Stimulated activated CD8-positive, alpha-beta memory T cell treated with anti-CD3 and anti-CD28 coated beads, Interleukin-4, amount 100 ng/mL, for 1 hour (primary cell): ENCODE measurements at places on chromosomes 6 and 20.

- no peak for DNase-seq
These were observed 23.6 kb upstream of the RIPOR2 start for GRCh38 chr6:24959319-24959718.

DNA sequence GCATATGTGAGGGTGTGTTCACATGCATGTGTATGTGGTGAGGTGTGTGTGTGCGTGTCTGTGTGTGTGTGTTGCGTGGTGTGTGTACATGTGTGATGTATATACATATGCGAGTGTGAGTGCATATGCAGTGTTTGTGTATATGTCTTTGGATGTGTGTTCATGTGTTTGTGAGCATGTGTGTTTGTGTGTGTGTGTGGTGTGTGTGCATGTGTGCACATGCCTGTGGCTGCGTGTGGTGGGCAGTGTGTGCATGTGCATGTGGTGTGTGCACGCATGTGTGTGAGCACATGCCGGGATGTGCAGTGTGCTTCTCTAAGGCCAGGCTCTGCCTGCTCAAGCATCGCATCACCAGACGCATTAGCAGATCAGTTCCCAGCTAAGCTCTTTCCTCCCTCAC, 5.7 kb downstream of the THBS2 start:
- DNase-seq = no peak

DNA sequence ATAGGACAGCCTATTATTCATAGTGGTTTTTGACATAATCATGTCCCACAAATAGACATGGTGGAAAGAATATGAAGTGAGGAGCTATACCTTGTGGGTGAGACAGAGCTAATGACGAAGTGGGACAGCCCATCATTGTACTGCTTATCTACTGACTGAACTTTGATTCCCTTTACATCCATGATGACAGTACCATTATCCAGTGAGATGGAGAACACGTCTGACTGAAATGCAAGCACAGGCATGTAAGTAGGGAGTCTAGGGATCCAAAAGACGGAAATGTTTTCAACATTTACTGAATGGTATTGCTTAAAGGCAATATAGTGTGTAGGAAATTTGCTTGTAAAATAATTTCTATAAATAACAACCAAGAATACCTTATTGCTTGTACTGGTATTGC, 43.5 kb downstream of the FAM229B start:
- DNase-seq = no peak

DNA sequence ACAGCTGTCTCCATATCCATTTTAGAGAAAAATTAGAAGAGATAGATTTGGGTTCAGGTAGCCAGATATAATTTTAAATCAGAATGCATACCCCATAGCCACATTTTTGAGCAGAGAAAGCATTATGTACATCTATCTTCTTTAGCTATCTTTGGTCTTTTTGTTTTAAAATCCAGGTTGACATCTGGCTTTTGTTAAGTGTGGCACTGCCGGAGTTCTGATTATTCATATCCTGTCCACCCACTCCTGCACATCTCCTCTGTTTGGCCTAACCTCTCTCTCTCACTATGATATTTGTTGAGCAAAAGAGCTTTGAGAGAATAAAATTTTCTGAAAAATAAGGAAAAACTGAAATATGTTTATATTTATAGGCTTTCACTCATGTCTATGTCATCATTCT, 189.7 kb downstream of the PACRG start:
- no peak for DNase-seq

GRCh38 chr20:8334641-8335040, 202.6 kb downstream of the PLCB1 start:
- no peak for DNase-seq

DNA sequence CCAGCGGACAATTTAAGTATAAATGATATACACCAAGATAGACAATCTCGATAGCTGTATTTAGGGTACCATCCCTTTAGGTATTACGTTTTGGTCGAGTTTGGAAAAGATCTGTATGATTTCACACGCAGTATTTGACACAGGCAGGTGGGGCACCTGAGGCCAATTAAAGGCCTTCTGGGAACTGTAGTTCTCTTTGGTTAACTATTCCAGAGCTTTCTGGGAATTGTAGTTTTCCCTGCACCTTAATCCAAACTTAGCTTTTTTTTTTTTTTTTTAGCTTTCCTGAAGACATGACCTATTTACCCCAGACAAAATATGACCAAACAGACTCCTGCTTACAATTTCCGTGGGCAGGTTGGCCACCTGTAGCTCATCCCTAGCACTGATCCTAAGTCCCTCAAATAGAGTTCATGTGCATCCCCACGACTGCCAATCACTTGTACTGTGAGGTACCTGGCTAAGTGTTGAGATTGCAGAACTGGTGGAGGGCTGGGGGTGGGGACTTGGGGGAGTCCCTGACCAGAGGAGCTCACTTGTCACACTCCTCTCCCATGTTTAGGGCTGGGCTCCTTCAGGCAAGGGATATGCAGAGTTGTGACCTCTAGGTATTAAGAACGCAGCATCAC, 999 bp upstream of the EHMT2 start:
- no peak for DNase-seq

- no peak for DNase-seq
These were observed 507.4 kb downstream of the MAFB start for GRCh38 chr20:40181676-40182075.

DNA sequence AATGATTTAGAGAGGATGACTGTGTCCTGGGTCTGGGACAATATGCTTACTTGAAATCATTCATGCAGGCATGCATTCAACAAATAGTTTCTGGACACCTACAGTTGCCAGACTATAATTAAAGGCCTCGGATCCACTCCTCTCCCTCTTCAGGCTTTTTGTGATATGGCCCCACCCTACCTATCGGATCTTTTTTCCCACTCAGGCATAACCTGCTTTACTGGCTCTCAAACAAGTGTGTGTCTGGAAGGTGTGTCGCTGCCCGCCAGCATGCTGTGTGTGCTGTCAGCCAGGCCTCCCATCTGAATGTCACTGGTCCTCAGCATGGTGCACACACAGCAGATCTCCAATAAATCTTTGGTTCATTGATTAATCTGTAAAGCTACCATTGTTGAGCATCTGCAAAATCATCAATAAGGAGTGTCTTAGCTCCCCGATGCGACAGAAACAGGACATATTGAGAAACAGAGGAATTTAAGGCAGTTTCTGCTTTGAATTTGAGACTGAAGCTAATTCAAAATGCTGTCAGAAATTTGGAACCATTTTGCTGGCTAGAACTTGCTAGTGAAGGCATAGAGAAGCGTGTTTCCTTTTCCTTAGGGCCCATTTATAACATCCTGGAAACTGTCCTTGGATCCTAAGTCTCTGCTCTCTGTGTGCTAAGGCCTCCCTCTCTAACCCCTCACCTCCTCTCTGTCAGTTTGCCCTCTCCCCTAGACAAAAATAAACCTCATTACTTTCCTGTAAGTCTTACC, 23.5 kb upstream of the CCN6 start:
- no peak for DNase-seq

- DNase-seq = no peak
These were observed 369.4 kb downstream of the BTBD9 start for GRCh38 chr6:38270367-38270766.

DNA sequence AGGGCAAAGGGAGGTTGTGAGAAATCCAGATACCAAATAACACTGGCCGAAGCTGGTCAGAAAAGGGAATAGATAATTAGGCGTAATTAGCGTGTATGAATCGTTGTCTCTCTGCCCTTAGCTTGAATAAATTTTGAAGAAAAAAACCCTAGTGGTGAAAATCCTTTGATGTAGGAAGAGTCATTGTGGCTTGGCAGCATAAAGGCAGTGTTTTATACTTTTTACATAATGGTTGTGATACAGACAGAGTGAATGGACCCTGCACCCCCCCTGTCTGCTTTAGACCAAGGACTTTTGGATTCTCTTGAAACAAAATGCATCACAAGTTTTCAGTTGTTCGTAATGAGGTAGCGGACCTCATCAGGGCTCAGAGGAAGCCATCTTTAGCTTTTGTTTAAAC, 126.5 kb downstream of the AFG1L start:
- DNase-seq = no peak
